NCI-H524 treated with DMSO at 0.1 percent for 48 hours (cell line): ENCODE measurements at places on chromosomes 1 and 21.

- DNase-seq: no peak
These were observed 1.9 kb upstream of the TSNAX start for GRCh38 chr1:231526536-231526935.

DNA sequence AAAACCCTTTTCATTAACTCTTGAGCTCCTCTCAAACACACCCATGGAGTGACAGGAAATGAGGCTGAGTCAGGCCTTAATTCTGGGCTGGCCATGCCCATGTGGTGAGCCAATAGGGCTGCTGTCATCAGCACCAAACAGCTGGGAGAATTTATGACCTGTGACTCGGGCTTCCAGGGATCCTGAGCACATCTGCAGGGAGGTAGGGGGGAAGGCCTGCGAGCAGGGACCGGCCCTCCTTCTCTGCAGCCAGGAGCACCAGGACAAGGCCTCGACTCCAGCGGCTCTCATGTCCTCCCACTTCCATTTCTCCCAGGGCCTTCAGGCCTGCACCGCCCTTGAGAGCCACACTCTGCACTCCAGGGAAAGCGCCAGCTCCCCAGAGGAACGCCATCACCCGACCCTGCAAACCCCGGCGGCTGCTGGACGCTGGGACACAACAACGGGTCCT is 14.6 kb downstream of the RIPK4 start:
- DNase-seq: peak; percentile 14

DNA sequence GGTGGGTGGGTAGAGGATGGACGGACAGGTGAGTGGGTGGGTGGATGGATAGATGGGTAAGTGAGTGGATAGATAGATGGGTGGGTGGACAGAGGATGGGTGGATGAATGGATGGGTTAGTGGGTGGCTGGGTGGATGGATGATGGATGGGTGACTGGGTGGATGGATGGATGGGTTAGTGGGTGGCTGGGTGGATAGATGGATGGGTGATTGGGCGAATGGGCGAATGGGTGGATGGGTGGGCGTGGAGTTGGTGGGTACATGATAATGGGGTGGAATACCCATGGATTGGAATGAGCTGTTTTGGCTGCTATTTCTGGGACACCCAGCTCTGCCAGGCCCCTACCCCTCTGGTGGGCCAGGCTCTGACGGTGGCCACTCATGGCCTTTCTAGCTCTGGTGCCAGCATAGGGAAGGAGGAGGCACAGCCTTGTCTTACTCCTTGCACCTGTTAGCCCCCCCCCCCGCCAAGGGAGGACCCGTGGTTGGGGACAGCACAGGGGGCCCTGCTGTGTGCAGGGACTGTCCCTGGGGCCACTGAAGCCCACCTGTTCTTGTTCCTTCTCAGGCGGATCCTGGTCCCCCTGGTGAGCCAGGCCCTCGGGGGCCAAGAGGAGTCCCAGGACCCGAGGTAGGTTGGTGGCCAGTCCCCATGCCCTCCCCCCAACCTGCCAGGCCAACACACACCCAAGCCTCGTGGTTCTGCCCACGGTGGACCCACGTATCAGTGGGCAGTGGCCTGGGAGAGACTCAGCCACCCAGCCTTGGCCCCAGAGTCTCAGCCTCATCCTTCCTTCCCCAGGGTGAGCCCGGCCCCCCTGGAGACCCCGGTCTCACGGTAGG is 26.4 kb downstream of the COL6A2 start:
- no peak for DNase-seq

DNA sequence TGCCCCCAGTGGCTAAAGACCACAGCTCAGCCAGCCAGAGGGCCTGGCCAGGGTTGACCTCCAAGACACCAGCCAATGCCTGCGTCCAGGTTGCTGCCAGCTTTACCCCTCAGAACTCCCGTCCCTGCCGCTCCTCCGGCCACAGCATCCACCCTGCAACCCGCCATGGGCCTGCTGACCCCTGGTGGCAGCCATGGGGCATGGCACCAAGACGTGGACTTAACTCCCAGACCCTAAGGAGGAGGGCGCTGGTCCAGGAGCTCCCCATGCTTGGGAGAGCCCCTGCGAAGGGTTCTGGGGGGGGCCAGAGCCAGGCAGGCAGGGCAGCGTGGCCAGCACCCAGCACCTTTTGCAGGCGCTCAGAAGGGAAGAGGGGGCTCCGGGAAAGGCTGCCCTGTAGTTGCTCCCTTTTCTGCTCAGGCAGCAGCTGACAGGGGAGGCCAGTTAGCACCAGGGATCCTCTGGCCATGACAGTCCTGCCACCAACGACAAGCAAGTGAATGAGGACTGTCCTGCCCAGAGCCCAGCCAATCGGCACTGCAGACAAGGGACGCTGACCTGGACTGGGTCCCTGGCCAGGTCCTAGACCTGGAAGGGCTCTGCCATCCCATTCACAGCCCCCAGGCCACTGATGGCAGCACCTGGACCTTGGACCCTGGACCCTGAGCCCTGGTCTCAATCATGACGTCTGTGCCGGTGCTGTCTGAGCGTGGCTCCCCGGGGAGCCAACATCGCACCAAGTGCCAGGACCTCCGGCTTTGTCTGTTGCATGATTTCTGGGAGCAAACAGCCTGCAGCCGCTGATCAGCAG is 246.2 kb downstream of the NPHP4 start:
- DNase-seq: no peak

- no peak for DNase-seq
These were observed 44.1 kb downstream of the GPR3 start for GRCh38 chr1:27436204-27437159.

DNA sequence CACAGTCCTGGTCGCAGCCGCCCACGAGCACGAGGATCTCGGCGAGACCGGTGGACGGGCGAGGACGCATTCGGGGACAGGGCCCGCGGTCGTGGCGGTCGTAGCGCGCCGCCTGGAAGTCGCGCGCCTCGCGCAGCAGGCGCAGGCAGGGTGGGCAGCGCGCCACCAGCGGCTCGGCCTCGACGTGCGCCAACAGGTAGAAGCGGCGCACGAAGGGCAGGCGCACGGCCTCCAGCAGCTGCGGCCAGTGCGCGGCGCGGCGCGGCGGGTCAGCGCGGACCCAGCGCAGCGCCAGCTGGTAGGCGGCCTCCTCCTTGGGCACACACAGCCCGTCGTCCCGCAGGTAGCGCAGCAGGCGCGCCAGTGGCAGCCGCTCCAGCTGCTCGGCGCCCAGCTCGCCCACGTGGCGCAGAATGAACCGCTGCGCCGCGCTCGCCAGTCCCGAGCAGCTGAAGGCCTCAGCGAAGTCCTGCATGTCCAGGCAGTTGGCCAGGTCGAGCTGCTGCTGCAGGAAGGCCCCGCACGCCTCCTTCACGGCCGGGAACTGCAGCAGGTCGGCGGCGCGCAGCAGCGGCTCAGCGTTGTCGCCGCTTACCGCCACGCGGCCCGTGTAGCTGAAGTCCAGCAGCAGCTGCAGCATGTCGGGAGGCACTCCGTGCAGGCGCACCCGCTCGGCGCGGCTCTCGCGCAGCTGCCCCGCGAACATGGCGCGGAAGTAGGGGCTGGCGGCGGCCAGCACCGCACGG is 573 bp downstream of the KLHL21 start:
- no peak for DNase-seq

DNA sequence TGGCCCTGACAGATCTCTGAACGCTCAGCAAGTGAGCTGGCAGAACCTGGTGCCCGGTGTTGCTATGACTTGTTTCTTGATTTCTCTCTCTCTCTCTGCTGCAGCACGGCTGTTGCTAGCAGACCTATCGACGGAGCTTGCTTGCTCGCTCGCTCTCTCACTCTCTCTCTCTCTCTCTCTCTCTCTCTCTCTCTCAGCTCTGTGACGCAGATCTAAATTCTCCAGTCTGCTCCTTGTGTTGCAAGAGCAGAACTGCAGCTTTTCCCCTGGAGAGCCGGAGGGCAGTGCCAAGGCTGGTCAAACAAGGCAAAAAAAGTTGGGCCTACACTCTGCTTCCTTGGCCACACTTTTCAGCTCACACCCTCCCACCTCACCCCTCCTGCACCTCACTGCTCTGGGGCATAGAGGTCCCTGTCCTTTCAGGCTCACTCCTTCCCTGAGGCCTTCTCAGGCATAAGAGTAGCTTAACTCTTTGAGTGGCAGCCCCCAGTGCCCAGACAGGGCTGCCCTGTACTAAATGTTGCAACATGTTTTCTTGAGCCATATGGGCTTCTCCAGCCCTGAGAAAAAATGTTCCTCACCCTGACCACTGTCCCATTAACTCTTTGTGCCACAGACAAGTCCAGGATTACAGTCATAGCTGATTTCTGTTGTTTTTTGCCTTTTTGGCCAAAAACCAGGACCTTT is 72.2 kb downstream of the CD46 start:
- DNase-seq: no peak

DNA sequence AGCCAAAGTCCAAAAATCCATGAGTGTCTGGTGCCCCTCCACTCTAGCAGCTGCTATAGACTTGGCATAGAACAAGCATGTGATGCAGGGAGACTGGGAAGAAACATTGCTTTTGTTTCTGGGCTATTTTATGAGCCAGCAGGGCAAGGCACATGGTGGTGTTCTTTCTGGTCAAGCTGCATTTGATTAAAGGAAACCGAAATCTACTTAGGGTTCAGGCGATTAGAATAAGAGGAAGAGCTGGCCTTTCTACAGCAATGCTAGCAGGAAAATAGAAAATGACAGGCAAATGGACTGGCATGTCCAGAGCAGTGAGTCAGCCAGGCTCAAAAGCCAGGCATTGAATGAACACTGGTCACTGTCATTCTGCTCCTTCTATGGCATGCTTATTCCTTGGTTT is 28.5 kb upstream of the ARHGAP29 start:
- no peak for DNase-seq

DNA sequence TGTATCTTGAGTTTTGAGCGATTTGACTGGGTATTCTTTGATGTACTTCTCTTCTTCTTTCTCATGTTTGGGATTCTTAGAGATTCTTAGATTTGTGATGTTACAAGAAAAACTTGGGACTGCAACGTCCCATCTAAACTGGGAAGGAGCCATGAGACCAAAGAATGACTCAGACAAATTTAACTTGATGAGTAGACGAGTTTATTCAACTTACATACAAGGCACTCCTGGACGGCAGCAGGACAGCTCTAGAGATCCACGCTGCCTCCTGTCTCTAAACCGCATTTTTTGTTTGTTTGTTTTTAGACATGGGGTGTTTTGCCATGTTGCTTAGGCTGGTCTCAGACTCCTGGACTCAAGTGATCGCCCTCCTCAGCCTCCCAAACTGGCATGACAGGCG is 137.1 kb downstream of the PIK3R3 start:
- no peak for DNase-seq

DNA sequence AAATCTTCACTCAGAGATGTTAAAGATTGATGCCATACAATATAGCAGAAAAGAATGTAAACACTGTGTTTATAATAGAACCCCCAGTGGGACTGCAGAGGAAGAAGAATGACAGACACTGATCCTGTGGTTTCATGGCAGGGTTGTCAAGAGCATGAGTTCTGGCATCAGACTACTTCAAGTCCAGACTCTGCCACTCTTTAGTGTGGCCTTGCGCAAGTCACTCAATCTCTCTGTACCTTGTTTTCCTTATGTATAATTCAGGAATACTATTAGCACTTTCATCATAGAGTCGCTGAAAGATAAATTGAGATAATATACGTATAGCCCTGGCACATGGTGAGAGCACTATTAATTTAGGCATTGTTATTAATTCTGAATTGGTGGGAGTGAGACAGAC is 38.5 kb upstream of the BCL9 start:
- DNase-seq: no peak

DNA sequence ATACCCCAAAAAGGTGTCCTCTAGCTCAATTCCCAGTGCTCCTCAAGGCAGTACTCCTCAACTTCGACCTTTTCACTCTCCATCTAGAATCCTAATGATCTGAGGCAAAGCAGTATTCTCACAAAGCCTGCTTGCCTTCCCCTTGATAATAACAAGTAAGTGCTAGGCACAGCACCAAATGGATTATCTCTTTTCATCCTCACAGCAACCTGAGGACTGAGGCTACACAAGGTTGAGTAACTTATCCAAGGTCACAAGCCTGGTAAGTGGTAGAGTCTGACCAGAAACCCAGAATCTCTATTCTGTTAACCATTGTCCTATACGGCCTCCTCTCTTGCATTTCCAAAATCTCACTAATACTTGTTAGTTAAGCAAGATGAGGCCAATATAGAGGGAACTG is 5.1 kb downstream of the SYDE2 start:
- no peak for DNase-seq

DNA sequence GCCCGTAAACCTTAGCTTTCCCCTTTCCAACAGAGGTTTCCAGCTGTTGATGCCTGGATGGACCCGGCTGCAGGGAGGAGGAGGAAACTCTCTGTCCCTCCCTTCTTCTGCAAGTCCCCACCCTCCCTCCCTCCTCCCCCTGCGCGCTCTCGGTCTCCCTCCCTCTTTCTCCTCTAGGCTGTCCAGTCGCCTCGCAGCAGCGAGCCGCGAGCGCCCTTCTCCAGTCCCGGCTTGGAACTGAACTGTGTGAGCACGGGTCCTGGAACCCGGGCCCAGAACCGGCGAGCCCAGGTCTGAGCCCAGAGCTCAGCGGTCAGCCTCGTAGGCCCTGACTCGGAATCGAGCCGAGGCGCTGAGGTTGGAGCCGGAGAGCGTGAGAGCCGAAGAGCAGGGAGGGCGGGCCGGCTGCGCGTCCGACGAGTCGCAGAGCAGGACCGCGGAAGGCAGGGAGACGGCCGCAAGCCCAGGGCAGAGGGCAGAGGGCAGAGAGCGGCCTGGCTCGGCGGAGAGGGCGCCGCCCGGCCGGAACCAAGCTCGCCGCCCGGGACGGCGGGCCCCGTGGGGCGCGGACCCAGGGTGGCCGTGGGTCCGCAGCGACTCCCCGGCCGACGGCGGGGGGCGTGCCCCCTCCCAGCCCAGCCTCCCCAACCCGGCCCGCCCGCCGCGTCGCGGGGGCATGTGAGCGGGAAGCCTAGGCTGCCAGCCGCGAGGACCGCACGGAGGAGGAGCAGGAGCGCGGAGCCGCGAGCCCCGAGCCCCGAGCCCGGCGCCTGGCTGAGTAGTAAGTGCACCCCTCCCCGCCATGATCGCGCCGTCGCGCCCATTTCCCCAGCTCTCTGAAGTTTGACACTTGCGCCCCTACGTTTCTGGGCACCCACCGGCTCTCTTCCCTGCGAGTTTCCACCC is at the start of gene SOX13:
TSS of gene SOX13 (plus strand) at position 185 of the 906 bp plus-strand sequence. CDS start 39,801 bp downstream, outside the sequence.
- DNase-seq: no peak

DNA sequence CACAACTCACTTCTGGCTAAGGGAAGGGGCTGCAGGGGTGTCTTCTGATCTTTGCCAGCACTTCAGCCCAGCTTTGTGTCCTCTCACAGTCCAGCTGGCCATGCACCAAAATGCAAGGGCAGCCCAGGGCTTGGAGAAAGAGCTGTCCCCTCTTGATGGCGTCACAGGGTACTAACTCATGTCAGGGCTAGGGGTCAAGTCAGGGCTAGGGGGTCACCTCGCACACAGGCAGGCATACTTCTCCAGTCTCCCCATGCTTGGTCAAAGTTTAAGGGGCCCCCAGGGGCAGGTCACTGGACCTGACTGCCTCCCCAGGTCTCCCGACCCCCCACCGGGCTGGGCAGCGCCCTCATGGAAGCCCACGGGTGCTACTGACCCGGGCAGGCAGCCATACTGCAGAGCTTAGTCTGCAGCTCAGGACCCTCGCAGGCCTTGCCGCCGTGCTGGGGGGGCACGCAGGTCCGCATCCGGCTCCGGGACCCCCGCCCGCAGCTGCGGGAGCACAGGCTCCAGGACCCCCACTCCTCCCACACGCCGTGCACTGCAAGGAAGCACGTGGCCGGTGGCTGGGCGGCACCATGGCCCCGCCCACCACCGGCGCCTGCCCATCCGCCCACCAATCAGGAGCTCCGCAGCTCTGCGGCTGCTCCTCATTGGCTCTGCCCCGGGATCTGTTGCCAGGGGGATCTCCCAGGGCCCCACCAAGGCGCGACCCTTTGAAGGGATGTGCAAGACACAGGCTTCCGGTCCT is 21.5 kb downstream of the ADGRB2 start:
- DNase-seq: no peak

- DNase-seq: no peak
These were observed 37.6 kb downstream of the DDAH1 start for GRCh38 chr1:85427331-85427730.

GRCh38 chr1:61056196-61056572 is 26.2 kb upstream of the NFIA start:
- peak; percentile 5 for DNase-seq
